ENCODE measurements at places on chromosomes 3 and 15.
A peak's percentile ranks its signal among the peaks of the same experiment; 100 is the strongest.

DNA sequence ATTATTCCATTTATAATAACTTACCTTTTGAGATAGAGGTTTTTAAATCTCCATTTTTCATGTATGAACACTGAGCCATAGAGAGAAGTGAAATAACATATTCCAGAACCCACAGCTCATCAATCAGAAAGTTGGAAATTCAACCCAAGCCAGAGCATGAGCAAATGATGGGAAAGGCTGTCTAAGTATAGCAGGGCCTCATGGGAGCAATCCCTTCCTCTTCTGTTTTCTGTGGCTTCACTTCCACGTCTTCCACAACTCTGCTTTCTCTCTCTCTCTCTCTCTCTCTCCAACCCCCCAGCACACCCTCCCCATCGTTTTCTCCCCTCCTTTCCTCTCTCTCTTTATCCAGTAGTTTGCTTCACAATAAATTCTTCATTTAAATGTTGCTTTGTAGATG is 14.8 kb upstream of the IL1RAP start:
- no peak for DNase-seq

DNA sequence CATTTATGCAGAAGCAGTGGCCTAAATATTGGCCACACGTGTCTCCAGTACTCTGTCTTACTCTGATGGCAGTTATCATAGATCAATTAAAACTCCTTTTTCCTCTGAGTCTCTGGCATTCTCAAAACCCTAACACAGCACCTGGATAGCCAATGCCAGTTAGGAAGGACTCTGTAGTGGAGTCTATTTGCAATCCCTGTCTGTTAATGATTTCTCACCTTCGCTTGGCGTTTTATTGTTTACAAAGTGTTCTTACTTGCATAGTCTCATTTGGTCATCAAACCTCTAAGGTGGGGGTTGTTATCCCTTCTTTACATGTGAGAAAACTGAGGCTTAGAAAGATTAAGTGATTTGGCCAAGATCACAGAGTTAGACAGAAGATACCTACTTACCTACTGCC is 258.8 kb downstream of the IL5RA start:
- DNase-seq, result no peak

GRCh38 chr3:161117646-161118045 is 12.5 kb upstream of the B3GALNT1 start:
- DNase-seq, result no peak

DNA sequence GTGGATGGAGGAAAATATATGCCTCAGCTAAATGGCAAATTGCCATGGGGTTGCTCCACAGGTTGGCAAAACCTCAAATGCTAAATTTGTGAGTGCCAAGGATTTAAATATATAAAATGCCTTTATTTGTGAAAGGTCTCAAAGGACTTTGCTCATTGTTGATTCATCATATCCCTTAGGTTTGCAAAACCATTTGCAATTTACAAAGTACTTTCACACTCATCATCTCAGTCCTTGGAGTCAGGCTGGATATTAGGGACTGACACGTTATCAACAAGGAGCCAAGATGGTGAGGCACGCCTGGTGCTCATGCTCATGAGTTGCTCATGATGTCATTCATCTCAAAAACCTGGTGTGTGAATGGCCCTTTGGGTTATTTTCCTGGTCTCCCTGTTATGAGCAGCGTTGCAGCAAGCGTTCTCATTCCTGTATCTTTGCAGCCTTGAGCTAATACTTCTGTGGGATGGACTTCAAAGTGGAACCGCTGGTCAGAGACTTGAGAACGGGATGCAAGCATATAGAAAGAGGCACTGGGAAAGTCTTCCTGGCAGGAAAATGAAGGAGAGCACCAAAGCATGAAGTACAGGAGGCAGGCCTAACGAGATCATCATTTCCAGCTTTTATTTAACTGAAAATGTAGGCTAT is 66.0 kb downstream of the MYO1E start:
- DNase-seq, result peak; percentile 84

- DNase-seq, result no peak
These were observed 76.2 kb upstream of the ADAMTS9 start for GRCh38 chr3:64763980-64764379.

DNA sequence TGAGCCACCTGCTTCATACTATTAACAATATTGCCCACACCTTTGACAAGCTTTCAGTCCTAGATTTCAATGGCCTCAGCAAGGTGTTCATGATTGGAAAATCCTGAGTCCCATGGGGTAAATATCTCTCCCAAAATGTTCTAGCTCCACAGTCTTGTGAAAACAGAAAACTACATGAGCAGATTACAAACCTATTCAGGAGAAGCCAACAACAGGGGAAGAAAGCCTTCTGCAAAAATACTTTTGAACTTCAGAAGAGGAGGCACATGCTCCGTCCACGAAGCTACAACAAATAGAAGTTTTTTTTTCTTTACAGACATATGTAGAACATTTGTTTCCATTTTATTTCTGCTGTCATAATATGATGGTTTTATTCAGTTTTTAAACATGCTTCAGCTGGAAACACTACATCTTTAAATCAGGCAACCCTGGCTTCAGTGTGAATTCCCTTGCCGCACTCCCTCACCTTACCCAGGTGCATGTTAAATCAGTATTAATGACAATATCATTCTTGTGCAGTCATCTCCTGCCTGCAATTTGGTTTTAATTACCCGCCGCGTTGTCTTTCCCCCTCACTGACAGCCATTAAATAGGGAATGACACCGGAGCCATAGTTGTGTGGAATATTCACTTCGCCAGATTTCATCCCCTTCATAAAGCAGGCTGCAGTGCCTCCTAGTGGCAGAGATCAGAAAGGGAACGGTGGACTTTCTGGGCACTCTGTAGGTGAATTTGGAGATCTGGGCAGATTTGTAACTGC is 725.5 kb upstream of the ARRDC4 start:
- peak; percentile 29 for DNase-seq

DNA sequence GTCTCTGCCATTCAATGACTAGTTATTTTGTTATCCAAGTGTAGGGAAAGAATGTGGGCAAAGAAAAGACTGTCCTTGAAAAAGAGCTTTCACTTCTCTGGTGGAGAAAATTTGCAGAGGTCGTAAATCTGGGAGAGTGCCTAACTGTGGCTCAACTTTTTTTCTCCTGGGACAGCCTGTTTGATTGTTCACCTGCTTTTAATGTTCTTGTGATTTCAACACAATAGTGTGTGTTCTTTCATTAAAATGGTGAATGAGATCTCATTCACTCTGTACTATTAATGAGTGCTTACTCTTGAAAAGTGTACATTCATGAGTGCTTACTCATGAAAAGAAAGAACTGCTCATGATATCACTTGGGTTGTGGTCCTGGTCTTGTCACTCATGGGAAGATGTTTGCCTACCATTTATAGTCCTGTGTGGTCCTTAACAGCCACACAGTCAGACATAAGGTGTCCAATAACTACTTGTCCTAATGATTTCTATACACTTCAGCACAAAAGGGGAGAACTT is 567.3 kb downstream of the GRM7 start:
- no peak for DNase-seq

- no peak for DNase-seq
These were observed 210.8 kb downstream of the STT3B start for GRCh38 chr3:31743331-31744089.

DNA sequence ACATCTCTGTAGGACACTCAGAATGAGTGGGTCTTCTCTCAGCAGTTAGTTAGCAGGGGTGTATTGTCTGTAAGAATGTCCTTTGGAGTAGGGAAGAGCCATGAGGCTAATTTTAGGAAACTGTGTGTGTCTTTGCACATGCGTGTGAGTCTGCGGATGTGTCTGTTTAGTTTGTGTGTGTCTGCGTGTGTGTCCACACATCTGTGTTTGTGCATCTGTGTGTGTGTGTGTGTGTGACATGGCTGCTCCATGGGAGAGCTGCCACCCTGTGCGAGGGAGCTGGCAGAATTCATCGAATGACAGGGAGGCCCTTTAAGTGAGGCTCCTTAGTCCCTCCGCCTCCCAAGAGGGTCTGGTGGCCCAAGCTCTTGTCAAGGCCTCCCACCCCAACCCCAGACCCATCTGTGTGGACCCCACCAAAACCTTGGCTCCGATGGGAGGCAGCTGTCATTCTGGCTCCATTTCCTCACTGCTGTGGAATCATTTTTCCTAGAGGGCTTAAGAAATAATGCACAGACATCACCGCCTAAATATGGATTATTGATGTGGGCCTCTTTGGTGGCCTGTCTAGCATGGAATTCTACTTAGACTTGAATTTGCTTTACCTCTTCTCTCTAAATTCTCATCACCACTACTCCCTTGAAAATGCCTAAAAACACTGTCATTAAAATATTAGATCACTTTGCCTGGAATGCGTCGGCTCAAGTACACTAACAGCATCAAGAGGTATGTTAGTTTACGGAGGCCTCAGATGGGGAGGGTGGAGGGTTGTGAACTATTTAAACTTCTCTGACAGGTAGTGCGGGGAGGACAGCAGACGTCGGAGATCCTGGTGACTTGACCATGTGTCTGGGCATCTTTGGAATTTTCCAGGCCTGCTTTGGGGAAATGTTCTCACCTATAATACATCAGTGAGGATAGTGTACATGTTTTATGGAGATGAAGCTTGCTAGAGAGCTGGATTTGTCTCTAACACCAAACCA is 9.4 kb downstream of the ESYT3 start:
- no peak for DNase-seq

DNA sequence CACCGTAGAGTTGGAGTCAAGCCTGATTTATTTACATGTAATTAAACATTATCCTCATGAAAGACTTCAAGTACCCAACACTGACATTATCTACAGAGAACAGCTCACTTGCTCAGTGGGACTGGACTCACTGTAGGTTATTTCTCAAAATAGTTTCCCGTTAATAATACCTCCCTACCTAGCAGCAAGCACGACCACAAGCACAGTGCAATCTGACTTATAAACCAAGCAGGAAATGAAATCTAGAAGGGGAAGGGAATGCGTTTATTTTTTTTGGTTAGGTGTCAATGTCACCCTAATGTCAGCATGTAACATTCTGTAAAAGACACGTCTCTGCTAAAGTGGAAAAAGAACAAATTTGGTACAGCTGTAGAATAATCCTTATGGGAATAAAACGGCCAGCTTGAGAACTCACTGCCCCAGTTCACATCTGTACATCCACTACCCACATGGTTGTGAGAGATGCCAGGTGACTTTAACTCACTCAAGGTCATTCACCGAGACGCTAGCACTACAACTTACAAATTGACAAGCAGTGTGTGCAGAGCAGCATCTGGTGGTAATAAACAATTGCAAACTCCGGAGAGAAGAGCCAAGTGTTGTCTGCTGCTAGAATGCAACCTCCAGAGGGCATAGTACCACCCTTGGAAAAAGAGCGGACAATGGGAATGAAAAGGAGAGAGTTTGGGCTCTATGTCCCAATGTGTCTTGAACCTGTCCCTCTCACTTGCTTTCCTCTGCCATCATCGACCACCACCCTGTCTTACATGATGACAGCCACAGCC is 242.5 kb downstream of the CADPS start:
- no peak for DNase-seq

- DNase-seq, result no peak
These were observed 94.6 kb downstream of the CYP19A1 start for GRCh38 chr15:51243774-51244173.

GRCh38 chr3:33083958-33084357 is 13.0 kb downstream of the GLB1 start:
- DNase-seq, result no peak

GRCh38 chr3:143896486-143896885 is 48.2 kb upstream of the SLC9A9 start:
- peak; percentile 16 for DNase-seq

Measured in amniotic epithelial cell (primary cell).